Astrocyte of the spinal cord (primary cell): ENCODE measurements at places on chromosomes 13 and 19.

- peak; percentile 81 for DNase-seq
These were observed 16.8 kb downstream of the SPC24 start for GRCh38 chr19:11138601-11139300.

DNA sequence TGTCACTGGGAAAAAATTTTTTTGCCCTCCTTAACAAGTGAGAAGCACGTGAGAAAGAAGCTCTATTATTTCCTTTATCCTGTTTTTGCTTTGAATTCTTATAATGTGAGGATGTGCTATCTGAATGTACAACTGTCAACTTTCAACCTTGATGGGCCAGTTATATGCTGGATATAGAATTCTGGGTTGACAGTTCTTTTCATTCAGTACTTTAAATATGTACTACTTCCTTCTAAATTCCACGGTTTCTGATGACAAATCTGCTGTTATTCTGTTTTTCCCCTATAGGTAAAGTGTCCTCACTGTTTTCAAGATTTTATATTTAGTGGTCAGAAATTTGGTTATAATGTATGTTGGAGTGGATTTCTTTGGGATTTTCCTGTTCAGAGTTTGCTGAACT lies 29.9 kb downstream of the ZDHHC20 start:
- no peak for DNase-seq

DNA sequence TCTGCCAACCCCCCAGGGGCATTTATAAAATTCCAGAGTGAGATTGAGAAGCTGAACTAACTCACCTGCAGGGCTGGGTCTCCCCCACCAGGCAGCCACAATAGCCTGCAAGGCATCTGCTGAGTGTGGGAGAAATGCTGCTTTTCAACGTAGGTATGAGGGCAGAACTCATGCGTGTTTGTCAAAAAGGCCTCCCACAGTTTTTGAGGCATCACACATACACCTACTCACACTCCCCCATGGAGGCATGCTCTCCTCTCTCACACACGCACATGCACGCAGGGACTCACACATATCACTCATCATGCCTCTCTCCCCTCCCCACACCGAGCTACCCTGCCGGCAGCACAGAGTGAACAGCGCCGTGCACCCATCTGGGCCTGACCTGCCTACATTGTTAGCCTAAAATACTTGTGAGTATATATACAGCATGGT lies 390.5 kb downstream of the FGF9 start:
- no peak for DNase-seq

GRCh38 chr19:51687791-51688670 lies 5.1 kb upstream of the SPACA6 start:
- DNase-seq = peak; percentile 55

GRCh38 chr13:28494778-28495537 lies at the start of gene FLT1:
TSS of gene FLT1 (minus strand) at chr13:28495128. CDS start at chr13:28494843, 285 bp downstream.
- DNase-seq = no peak

DNA sequence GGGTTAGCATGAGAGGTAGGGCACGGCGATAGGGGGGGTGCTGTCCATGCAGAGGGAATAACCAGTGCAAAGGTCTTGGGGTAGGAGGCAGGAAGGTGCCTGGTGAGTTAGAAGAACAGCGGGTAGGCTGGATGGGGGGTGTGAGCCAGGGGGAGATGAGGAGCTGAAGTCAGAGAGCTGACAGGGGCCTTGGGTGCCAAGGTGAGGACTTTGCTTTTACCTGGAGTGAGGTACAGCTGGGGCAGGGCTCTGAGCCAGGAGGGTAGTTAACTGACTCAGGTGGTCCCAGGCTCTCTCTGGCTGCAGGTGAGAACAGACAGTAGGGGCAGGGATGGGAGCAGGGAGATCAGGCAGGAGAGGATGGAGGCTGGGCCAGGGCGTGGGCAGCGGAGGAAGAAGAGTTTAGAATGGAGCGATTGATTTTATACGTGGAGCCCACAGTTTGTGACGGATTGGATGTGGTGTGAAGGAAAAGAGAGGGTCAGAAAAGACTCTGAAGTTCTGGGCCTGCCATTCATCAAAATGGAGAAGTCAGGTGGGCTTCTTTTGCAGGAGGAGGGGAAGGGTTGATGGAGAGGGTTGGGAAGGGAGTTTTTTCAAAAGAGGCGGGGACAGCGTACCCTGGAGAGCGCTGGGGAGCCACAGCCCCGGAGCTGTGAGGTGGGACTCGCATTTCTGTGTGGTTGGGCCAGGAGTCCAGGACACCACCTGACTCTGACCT lies 1.2 kb upstream of the GRAMD1A start:
- no peak for DNase-seq

DNA sequence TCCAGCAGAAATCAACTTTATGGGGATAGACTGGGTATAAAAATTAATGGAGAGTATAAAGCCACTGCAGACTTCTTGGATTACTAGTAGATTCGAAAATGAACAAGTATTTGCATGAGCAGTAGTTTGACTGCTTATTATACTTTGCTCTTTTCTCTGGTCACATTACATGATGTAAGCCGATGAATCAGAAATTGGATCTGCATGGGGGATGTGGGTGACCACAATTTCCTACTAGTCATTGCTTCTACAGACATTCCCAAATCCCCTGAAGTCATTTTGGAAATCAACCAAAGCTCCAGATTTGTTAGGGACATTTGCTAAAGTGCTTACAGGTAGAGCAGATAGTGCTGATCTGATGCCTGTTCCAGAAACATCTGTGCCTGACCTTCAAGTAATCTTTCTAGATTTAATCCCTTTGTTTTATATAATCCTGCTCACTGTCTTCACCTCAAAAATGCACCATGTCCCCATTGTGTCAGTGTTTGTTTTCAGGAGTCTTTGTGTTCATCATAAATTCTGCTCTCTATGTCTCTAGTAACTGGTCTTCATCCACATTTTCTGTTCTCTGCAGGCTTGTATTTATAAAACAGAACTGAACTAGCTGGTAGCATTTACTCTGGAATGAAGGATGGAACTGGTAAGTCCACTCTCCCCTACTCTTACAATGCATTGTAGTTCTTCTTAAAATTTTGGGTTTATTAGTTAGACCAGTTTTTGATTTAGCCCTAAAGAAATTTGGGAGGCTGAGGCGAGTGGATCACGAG lies 201.5 kb upstream of the CSNK1A1L start:
- peak; percentile 98 for DNase-seq

DNA sequence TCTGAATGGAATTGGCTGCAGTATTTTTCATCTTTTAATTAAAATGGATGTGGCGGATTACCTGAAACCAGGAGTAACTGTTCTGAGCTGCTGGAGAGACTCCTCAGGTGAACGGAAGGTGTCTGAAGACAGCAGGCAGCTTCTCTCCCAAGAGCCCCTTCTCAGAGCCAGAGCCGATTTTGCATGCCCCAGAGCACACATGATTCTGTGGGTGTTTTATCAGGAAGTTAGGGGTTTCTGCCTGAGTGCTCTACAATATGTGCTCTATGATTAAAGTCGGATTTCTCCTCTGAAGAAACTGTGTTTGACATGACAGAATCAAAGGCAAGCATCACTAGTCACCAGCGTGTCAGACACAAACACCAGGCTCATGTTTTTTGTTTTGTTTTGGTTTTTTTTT lies 60.7 kb upstream of the MCF2L start:
- DNase-seq = no peak

- DNase-seq = no peak
These were observed 3.0 kb upstream of the PGLYRP1 start for GRCh38 chr19:46025835-46026234.

DNA sequence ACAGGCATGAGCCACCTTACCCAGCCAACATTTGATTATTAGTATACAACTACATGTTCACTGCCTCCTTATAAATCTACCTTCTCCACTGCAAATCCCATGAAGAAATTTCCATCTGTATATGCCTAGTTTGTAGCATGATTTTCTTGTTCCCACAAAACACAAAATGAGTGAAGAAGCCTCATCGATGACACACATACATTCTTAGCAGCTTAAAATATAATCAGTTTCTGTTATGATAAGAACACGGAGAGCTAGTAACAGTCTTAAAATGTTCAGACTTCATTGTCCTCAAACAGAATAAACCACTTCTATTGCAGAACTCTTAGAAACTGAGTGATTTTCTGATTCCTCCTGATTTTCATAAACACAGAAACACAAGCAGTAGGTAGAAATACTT lies 740.5 kb downstream of the PCDH9 start:
- no peak for DNase-seq

- DNase-seq = no peak
These were observed 350.0 kb downstream of the NDFIP2 start for GRCh38 chr13:79830945-79831344.
